ENCODE measurements at places on chromosomes 13 and 19. TPM values are rescaled to one million over a fixed set of nuclear protein-coding genes. Genes with fewer than 3 reads are reported as not detected.

- no peaks in the 10 kb centered on the region for H3K4me1 ChIP-seq
- no peak overlapping the region for H3K4me3 ChIP-seq
- no peak for DNase-seq
- H3K27me3 ChIP-seq: no peaks in the 10 kb centered on the region
Observed at GRCh38 chr13:92838786-92839185, 387.8 kb upstream of the GPC6 start.

The SYT3 gene
- total RNA-seq: not detected

The SYNE4 gene
- 1.1 TPM for total RNA-seq

The ZNF730 gene
- total RNA-seq: 0.52 TPM

The R3HDM4 gene
- total RNA-seq: 111 TPM

The ATXN8OS gene
- total RNA-seq: not detected

- H3K4me3 ChIP-seq: no peak overlapping the region
- H3K27me3 ChIP-seq: peaks cover 4% of the 10 kb centered on the region
- H3K36me3 ChIP-seq: no peaks in the 10 kb centered on the region
Observed at GRCh38 chr19:41799444-41800000, 3.1 kb downstream of the CEACAM3 start.

- no peaks in the 10 kb centered on the region for H3K4me1 ChIP-seq
- H3K27ac ChIP-seq: no peak overlapping the region
- no peaks in the 10 kb centered on the region for H3K36me3 ChIP-seq
- H3K27me3 ChIP-seq: no peaks in the 10 kb centered on the region
Observed at GRCh38 chr13:62088165-62088564, 672.5 kb upstream of the PCDH20 start.

GRCh38 chr13:49399801-49400472 lies 43.9 kb downstream of the CAB39L start:
- no peak overlapping the region for H3K4me3 ChIP-seq
- peaks cover 10% of the 10 kb centered on the region for H3K36me3 ChIP-seq
- H3K27ac ChIP-seq: no peak overlapping the region
- H3K27me3 ChIP-seq: no peaks in the 10 kb centered on the region

GRCh38 chr19:4504891-4505569 lies 13.3 kb downstream of the PLIN4 start:
- H3K4me3 ChIP-seq: no peak overlapping the region
- no peak for DNase-seq
- no peak overlapping the region for H3K27ac ChIP-seq
- H3K4me1 ChIP-seq: peaks cover 6% of the 10 kb centered on the region
- no peaks in the 10 kb centered on the region for H3K27me3 ChIP-seq

The NOVA2 gene
- not detected for total RNA-seq

- H3K4me3 ChIP-seq: no peak overlapping the region
- peaks cover 12% of the 10 kb centered on the region for H3K4me1 ChIP-seq
- H3K27ac ChIP-seq: no peak overlapping the region
- no peak for DNase-seq
Observed at GRCh38 chr19:34838248-34838647, 65.2 kb upstream of the ZNF599 start.

DNA sequence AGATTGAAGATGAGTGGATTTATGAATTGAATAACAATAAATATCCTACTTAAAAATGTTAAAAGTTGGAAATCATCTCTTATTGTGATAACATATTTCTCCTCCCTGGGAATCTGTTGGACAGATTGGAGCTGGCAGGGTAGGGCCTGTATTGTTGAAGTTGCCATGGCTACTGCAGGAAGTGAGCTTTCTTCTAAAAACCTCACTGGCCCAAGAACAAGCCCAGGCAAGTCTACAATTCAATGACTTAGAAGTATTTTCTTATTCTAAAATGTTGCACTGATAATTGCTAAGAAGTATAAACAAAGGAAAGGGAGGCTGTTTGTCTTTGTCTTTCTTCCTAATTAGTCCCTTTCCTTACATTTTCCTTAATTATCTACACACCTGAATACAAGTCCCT lies 112.1 kb downstream of the DLEU7 start:
- DNase-seq: no peak
- H3K36me3 ChIP-seq: no peaks in the 10 kb centered on the region
- no peaks in the 10 kb centered on the region for H3K4me1 ChIP-seq
- H3K27me3 ChIP-seq: peaks cover 2% of the 10 kb centered on the region

DNA sequence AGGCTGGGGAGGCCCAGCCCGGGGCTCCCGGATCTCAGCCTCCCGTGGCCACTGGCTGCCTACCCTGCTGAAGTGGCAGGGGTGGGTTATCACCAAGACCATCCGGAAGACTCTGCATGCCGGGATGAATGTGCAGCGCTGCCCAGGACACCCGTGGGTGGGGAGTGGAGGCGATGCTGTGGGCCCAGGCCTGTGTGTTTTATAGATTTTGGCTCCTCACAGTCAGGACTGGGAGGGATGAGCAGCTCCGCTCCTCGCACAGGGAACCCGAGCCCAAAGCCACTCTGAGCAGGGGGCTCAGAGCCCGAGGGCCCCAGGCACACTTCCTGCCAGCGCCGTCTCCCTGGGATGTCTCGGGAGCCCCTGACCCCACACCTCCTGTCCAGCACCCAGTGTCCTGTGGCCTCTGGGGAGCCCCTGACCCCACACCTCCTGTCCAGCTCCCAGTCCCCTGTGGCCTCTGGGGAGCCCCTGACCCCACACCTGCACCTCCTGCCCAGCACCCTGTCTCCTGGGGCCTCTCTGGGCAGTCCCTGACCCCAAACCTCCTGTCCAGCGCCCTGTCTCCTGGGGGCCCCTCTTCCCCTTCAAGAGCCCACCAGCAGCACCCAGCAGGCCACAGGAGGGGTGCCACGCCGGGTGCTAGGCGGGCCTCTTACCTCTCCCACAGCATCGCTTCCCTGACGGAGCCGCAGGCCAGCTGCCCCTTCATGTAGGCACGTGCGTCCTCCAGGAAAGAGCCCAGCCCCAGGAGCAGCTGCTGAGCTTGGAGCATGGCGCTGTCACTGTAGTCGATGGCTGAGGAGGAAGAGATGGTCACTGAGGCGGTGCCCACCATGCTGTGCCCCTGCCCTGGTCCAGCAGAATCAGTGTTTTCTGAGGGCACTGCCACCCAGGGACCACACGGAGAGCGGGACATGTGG lies 31.4 kb downstream of the NAXD start:
- no peak overlapping the region for H3K4me3 ChIP-seq
- H3K27me3 ChIP-seq: no peaks in the 10 kb centered on the region
- no peak overlapping the region for H3K27ac ChIP-seq
- H3K4me1 ChIP-seq: no peaks in the 10 kb centered on the region
- no peak for DNase-seq
- H3K36me3 ChIP-seq: peaks cover 8% of the 10 kb centered on the region

The THAP8 gene
- total RNA-seq: 1.2 TPM

GRCh38 chr19:4210166-4210731 lies 19.1 kb upstream of the EBI3 start:
- H3K4me3 ChIP-seq: no peak overlapping the region
- no peaks in the 10 kb centered on the region for H3K27me3 ChIP-seq
- H3K36me3 ChIP-seq: no peaks in the 10 kb centered on the region
- H3K27ac ChIP-seq: no peak overlapping the region
- DNase-seq: no peak

- no peak overlapping the region for H3K27ac ChIP-seq
- H3K4me3 ChIP-seq: no peak overlapping the region
- DNase-seq: no peak
- H3K4me1 ChIP-seq: no peaks in the 10 kb centered on the region
- peaks cover 75% of the 10 kb centered on the region for H3K36me3 ChIP-seq
- no peaks in the 10 kb centered on the region for H3K27me3 ChIP-seq
Observed at GRCh38 chr19:30036154-30037129, 94.4 kb downstream of the URI1 start.

DNA sequence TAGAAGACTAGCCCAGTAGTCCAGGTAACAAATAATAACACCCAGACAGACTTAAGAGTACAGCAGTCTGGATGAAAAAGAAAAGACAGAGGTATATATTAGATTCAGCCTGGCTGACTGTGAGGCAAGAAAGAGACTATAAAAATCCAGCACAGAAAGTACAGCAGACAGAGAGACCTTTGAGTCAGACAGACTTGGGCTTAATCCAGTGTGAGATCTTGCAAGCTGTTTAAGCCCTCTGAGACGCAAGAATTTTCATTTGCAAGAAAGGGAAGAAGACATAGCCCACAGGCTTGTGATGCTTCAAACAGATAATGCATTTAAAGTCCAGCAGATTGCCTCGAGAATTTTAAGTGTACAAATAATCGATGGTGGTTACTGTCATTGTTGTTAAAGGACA lies 471.4 kb downstream of the LIG4 start:
- no peaks in the 10 kb centered on the region for H3K4me1 ChIP-seq
- H3K4me3 ChIP-seq: no peak overlapping the region
- no peaks in the 10 kb centered on the region for H3K27me3 ChIP-seq
- no peak for DNase-seq

The LILRA2 gene
- not detected for total RNA-seq

The FGF21 gene
- total RNA-seq: not detected

The CACNG6 gene
- total RNA-seq: not detected

DNA sequence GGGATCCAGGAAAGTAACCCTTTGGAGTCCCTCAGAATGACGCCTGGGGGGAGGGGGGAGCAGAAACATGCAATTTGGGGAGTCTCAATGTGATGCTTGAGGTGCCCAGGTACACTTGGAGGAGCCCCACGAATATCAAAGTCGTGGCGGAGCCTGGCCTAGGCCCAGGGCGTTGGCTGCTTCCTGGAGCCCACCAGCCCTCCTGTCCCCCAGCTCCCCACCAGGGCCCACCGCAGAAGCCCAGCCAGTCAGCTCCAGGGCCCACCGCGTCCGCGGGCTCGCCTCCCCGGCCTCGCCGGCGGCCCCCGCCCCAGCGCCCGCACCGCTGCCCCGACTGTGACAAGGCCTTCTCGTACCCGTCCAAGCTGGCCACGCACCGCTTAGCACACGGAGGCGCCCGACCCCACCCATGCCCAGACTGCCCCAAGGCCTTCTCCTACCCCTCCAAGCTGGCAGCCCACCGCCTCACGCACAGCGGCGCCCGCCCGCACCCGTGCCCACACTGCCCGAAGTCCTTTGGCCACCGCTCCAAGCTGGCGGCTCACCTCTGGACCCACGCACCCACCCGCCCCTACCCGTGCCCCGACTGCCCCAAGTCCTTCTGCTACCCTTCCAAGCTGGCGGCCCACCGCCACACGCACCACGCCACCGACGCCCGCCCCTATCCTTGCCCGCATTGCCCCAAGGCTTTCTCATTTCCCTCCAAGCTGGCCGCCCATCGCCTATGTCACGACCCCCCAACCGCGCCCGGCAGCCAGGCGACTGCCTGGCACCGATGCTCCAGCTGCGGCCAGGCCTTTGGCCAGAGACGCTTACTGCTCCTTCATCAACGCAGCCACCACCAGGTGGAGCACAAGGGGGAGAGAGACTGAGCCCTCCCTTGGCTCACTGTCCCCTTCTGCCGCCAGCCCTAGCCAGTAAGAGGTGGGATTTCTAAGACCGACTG lies 2.1 kb downstream of the ZNF575 start:
- no peaks in the 10 kb centered on the region for H3K27me3 ChIP-seq
- H3K36me3 ChIP-seq: peaks cover 26% of the 10 kb centered on the region
- no peak overlapping the region for H3K4me3 ChIP-seq
- H3K27ac ChIP-seq: peak overlapping the region; percentile 74

GRCh38 chr13:97125810-97126738 lies 96.1 kb upstream of the MBNL2 start:
- H3K4me1 ChIP-seq: peaks cover 18% of the 10 kb centered on the region
- peaks cover 22% of the 10 kb centered on the region for H3K27me3 ChIP-seq
- no peaks in the 10 kb centered on the region for H3K36me3 ChIP-seq
- peak; percentile 57 for DNase-seq
- H3K4me3 ChIP-seq: no peak overlapping the region

DNA sequence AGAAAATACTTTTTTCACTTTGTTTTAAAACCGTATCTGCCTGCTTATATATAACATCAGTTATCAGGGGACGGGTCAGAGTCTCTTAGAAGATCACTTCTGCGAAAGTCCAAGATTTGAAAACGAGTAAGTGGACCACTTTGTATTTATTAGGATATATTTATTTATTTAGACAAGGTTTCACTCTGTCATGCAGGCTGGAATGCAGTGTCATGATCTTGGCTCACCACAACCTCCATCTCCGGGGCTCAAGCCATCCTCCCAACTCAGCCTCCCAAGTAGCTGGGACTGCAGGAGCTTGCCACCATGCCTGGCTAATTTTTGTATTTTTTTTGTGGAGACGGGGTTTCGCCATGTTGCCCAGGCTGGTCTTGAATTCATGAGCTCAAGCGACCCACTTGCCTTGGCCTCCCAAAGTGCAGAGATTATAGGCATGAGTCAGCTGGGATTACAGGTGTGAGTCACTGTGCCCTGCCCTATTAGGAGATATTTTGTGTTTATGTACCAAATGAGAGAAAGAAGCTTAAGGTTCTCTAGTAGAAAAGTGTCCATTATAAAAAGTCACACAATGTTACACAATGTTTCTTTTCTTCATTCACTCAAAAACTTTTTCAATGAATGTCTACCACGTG lies 39.5 kb downstream of the RASL11A start:
- DNase-seq: no peak
- no peak overlapping the region for H3K4me3 ChIP-seq
- no peaks in the 10 kb centered on the region for H3K36me3 ChIP-seq
- no peaks in the 10 kb centered on the region for H3K27me3 ChIP-seq
- H3K27ac ChIP-seq: no peak overlapping the region

DNA sequence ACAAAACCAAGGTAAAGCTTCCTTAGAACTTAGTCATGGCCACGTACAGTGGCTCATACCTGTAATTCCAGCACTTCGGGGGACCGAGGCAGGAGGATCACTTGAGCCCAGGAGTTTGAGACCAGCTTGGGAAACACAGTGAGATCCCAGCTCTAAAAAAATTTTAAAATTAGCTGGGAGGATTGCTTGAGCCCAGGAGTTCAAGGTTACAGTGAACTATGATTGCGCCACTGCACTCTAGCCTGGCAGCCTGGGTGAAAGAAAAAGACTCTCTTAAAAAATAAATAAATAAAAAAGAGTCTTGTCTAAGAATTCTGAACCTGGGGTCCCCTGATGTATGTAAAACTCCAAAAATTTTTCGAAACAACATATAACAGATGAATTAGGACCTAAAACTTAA lies 34.9 kb downstream of the N4BP2L2 start:
- no peak overlapping the region for H3K27ac ChIP-seq
- no peak for DNase-seq
- H3K4me3 ChIP-seq: no peak overlapping the region
- peaks cover 15% of the 10 kb centered on the region for H3K36me3 ChIP-seq
- H3K4me1 ChIP-seq: peaks cover 4% of the 10 kb centered on the region
- no peaks in the 10 kb centered on the region for H3K27me3 ChIP-seq

DNA sequence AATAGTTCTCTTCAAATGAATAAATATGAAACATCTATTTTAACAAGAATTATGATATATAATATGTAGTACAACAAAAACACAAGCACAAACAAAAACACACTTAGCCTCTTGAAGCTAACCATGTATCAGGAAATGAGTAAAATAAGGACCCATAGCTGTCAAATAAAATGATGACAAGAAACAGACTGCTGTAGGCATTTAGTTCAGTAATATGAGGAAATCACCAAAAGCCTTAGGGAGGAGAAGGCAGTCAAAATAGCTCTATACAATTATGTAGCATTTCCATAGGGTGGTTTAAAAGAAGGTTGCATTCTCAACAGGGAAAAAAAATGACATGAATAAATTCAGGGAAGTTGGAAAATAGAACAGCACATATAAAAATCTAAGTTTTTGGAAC lies 163.4 kb downstream of the PCDH20 start:
- no peaks in the 10 kb centered on the region for H3K36me3 ChIP-seq
- H3K4me1 ChIP-seq: no peaks in the 10 kb centered on the region
- no peak overlapping the region for H3K4me3 ChIP-seq
- DNase-seq: no peak

The GPX4 gene
- total RNA-seq: 253 TPM

The ZNF491 gene
- 1.2 TPM for total RNA-seq
